ENCODE measurements at places on chromosomes 4 and X.

DNA sequence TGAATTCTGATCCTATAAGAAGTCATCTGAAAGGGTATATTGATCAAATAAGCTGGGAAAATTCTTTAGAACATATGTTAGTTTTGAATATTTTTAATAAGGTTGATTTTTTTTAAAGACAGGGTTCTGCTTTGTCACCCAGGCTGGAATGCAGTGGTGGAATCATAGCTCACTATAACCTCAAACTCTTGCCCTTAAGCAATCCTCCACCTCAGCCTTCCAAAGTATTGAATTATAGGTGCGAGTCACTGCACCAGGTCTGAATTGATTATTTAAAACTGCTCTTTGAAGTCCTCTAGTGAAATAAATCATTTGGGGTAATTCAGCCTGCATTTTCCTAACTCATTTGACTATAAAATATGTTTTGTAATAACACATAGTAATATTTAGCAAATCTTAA lies 812.3 kb downstream of the PDHA2 start:
- DNase-seq, result no peak

GRCh38 chr4:623914-624566 lies 1.3 kb upstream of the PDE6B start:
- no peak for DNase-seq

DNA sequence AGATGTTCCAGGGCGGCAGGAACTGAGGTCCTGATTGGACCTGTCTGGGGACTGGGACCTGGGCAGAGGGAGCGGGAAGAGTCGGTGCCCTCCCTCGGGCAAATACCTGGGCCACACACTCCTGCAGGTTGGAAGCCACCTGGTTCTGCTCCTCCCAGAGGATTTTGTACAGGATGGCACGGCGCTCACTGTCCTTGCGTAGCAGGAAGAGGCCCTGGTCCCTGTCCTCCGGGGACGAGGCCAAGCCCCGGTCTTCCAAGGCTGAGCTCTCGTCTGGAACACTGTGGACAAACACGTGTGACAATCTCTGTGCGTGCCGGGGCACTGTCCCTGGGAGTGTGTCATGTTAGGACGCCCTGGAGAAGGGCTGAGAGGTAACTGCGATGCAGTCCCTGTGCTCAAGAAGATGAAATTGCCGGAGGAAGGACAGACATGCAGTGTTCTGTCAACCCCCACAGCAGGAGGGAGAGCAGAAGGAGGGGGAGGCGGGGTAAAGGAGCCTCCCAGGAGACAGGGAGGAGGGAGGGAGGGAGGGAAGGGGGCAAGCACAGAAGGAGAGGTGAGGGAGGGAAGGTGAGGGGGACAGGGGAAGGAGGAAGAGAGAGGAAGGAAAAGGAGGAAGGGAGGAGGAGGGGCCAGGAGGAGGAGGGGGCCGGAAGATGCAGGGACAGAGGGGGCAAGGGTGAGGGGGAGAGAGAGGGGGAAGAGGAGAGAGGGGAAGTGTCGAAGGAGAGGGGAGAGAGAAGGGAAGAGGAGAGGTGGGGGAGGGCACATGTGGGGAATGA lies 29.0 kb downstream of the PDHA1 start:
- no peak for DNase-seq

- no peak for DNase-seq
Measured at GRCh38 chr4:184887333-184887732, 61.6 kb upstream of the ACSL1 start.

DNA sequence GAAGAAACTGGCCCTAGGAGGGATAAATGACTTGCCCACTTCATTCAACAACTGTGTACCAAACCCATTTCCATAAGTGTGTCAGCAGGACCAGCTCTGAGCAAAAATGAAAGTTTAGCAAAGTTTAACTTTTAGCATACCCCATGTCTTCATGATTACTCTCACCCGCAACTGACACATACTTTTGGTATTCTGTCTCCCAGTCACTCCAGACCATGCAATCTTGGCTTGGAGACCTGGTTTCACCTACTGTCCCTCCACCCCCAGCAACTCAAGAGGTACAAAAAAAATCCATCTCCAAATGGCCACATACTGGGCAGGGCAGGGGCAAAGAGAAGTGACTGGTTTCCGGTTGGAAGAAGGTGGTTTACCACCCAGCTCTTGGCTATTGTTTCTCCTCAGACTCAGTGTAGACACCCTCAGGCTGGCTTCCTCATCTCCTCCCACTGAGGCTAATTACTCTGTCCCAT lies 79.8 kb downstream of the RLIM start:
- no peak for DNase-seq

- no peak for DNase-seq
Measured at GRCh38 chrX:2514131-2514530, 13.4 kb upstream of the DHRSX start.

- DNase-seq, result no peak
Measured at GRCh38 chr4:91113130-91113706, 986.0 kb downstream of the CCSER1 start.

GRCh38 chr4:40514497-40514951 lies 115.1 kb downstream of the RBM47 start:
- DNase-seq, result no peak

DNA sequence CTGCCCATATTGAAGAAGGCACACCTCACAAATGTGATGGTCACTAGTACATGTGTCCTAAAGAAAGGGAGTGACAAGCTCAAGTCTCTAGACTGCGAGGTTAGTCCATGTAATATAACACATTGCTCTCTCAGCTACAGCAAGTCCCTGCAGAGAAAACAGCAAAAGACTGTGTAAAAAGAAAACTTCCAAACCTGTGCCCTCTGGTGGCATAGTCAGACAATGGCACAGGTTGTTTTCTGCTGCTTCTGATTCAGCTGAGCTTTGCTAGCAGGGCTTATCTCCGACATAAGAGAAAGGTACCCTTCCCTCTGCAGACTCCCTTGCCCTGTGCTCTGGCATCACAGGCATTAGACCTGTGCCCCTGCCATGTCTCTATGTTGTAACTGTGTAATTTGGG lies 1.4 kb upstream of the SERPINA7 start:
- DNase-seq, result no peak

DNA sequence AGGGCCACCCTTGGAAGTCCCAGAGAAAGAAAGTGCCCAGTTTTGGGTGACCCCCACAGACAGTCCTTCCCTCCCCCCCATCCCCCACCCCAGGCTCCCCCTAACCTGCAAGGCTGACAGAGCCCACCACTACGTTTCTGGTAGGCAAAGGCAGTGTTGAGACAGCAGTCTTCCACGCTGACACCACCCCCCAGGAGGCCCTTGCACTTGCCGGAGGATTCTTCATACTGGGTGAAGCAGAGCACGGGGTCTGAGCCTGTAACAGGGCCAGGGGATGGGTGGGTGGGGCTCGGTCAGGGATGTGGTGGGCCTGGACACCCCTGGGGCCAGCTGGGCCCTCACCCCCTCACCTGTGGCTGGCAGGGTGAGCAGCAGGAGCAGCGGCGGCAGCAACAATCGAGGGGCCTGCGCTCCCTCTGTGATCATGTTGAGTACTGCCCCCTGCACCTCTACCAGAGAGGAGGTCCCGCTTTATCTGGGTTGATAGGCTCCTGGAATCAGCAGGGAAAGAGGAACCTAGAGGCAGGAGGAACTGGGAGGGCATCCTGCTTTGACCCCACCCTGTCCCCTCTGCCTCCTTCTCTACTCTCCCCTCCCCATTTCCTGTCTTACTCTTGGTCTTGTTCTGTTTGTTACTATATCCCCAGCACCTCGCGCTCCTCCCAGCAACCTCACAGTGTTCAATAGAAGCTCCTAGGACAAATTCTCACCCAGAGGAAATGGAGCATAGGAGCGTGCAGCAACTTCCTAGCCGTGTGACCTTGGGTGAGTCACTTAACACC lies at the start of gene CFP:
Gene CFP, minus strand, starts transcription at position 512 of the 782 bp plus-strand sequence. Its CDS starts 86 bp downstream, at position 426.
- DNase-seq, result no peak

GRCh38 chr4:98657531-98658286 lies 702 bp downstream of the TSPAN5 start:
- DNase-seq, result peak; percentile 15

DNA sequence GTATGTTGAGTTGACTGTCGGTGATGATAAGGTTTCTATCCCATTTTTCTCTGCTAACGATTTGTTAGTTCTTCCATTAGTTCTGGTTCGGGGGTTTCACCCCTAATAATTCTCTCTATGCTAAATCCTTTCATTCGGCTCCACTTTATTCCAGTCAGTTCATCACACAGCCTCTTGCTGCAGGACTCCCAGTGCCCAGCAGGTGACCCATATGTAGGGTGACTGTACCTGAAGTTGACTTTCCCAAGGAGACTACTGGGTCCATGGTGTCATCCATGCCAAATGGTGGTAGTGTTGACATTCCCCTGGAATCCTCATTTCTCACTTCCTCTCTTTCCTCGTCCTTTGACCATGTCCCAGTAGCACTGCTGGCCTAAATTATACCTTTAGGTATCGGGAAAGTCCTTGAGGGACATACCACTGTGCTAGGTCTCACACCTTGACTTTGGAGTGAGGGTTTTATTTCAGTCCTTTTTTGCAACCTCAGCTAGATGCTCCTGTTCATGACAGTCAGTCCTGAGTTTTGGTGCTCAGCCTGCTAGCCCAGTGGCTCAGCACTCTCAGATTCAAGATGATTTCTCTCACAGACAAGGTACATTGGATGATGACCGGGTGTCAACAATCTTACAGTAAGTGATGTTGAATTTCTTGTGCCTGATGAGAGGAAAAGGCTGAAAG lies 105.1 kb upstream of the ARHGAP24 start:
- no peak for DNase-seq

DNA sequence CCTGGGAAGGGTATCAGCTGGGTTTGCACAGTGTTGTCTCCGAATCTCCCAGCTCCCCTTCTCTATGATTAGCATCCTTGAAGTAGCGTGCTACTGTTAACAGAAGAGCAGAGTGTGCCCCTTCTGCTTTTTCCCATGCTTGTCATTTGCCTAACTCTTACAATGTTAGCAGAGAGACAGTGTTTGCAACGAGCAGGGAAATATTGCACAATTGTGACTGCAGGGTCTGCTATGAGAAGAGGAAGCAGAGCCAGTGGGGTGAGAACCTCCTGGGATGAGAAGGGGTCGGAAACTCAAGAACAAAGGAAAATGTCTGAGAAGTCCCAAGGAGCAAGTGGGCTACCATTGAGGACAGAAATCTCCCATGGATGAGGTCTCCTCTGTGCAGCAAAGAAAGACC lies 7.8 kb upstream of the CHRNA9 start:
- DNase-seq, result no peak

All from T-helper 9 cell (primary cell).